ENCODE measurements at places on chromosomes 2 and 18. TPM values are rescaled to one million over a fixed set of nuclear protein-coding genes. Genes with fewer than 3 reads are reported as not detected.

GRCh38 chr2:100197631-100198153 lies 55.3 kb upstream of the AFF3 start:
- DNase-seq: peak; percentile 69

GRCh38 chr2:170689481-170689880 lies 25.7 kb upstream of the SP5 start:
- no peak for DNase-seq

- no peak for DNase-seq
Observed at GRCh38 chr2:7703048-7703447, 785.8 kb downstream of the RNF144A start.

DNA sequence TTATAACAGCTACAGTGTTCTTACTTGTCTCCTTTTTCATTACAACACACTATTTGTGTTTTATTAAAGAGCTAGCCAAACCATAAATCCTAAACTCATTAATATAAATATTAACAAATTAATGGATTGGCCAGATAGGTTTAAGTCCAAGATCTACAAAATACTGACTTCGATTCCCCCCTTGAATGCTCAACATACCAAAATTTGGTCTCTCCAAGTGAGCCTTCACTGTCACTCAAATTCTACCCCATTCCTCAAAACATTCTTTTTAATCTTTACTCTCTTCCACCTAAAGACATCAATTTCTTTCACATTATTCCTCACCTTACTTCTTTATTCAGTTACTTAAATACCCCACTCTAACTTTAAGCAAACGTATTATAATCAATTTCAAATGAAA lies 281.5 kb downstream of the ICOS start:
- no peak for DNase-seq

DNA sequence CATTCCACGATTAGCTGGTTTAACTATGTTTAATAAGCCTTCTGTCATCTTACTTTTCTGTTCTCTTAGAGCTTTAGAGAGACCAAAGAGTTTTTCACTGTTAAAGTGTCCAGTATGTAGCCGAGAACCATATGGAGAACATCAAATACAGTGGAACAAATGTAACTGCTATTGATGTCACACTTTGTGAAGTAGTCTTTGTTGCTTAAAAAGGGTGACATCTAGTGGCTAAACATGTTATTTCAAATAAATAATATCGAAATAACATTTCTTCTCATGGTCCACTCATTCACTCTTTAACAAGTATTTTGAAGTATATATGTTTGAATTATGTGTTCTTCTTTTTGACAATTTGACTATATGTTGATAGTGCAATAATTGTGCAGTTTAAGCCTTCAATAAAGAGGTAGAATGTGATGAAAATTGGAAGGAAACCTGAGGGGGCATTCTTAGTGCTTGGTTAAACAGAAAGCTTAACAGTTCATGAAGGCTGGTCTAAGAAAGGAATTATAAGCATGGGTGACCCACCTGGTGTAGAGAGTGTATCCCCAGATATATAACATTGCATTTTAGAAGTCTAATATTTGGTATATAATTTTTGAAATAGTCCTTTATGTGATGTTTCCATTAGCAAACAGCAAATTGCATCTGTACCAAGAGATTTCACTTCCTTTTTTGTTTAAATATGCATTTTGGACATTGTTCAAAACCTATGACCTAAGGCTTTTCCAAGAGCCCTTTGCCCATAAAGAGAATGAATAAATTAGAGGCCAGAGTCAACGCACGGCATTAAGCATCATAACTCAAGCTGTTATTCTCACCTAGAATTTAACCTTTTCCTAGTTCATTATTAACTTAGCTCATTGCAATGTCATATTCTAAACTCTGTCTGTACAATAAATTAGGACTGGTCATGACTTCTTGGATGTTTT lies 112.1 kb downstream of the KYNU start:
- peak; percentile 76 for DNase-seq

DNA sequence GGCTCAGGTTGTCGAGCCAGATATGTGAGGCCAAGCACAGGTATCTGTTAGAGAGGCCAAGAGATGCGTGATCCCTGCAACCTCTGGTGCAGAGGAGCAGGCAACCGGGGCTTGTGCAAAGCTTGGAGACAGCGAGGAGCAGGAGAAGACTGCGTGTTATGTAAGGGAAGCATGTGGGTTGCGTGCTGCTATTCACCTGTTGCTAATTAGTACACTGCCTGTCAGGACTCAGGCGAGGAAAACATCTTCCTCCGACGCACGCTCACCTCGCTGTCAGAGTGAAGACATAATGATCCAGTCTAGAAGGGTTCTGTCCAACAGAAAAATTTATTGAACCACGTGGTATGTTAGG lies 102.5 kb downstream of the HNRNPLL start:
- no peak for DNase-seq

DNA sequence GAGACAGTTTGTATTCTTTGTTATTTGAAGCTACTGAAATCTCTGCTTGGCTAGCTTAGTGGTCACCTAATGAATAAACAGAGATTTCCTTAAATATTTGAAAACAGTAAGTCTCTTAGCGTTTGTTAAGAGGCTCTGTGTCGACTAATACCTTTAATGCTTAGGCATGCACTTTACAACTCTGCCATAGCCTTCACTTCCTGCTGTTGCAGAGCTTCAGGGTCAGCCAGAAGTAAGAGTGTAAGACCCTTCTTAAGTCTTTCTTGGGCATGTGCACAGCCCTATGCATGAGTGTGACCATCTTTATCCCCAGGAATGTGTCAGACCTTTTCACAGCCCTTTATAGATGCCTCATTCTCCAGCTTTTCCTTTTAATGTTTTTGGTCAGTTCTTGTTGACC lies 195.3 kb upstream of the ALPP start:
- no peak for DNase-seq

DNA sequence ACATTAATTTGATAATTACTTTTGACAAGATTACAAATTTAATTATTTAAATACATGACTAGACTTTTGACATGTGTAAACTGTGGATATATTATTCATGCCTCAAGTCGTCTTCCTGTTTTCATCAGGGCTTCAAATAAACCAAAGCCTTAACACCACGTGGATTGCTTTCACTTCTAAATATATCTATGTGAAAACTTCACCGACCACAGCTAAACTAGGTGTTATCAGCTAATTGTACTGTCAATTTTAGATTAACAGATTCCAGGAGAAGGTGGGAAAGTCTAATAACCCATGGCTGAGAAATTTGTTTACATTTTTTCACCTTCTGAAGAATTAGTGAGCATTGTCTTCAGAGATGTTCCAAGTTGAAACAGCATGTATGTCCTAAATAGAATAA lies 494.7 kb upstream of the FAM98A start:
- no peak for DNase-seq

DNA sequence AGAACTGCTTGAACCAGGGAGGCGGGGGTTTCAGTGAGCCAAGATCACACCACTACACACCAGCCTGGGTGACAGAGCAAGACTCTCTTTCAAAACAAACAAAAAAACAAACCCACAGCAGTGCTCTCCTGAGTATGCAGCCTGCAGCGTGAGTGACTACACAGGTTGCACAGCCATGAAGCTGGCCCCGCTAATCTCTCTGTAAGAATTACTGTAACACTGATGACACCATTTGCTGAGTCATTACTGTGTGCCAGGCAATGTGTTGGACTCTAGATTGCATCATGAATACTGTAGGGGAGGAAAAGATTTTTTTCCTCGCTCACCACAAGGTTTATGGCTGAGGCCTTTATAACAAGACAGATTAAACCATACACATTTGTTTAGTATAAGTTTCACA lies 118.6 kb upstream of the ATP8B1 start:
- no peak for DNase-seq

DNA sequence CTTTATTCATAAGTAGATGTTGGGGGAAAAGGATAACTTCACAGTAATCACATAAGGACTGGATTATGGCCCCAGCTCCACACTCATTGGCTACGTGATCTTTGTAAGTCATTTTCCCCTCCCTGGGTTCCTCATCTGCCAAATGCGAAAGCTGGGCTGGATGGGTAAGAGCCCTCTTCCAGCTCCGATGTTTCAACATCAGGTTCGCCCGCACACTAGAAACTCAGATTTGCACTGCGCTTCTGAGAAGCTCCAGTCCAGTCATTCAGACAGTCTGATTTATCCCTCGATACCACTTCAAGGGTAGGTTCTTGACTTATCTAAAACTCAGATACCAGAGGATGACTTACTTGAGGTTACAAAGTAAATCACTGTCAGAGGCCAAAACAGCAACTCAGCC lies 31.0 kb upstream of the RMDN2 start:
- DNase-seq: no peak

GRCh38 chr18:9810299-9810698 lies 75.5 kb upstream of the TXNDC2 start:
- DNase-seq: no peak

The EFHD1 gene
- 62.4 TPM for polyA plus RNA-seq

The GMCL1 gene
- 22.6 TPM for polyA plus RNA-seq

The CDCA7 gene
- polyA plus RNA-seq: 32.9 TPM

The EMX1 gene
- polyA plus RNA-seq: 51.6 TPM

The TGFA gene
- polyA plus RNA-seq: 16.1 TPM

The SIGLEC15 gene
- 0.74 TPM for polyA plus RNA-seq

The IL36A gene
- not detected for polyA plus RNA-seq

The ECEL1 gene
- polyA plus RNA-seq: 17.4 TPM
